KG1 (cell line): ENCODE measurements at places on chromosomes 6 and 20.
A peak's percentile ranks its signal among the peaks of the same experiment; 100 is the strongest.

DNA sequence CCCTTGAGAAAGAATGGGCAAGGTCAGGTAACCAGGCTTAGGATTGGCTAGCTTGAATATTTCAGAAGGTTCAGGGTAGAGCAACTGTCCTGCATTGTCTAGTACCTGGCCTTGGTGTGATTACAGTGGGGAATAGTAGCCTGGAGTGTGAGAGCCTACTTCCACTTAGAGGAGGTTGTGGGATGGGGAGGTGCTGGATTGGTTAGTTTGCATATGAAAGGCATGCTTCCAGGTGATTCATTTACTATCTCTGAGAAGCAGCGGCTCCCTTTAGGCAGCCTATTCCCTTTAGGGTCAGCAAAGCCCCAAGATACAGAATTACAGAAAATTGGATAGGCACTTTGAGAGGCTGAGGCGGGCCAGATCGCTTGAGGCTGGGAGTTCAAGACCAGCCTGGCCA is 25.0 kb upstream of the SCGN start:
- no peak for DNase-seq

DNA sequence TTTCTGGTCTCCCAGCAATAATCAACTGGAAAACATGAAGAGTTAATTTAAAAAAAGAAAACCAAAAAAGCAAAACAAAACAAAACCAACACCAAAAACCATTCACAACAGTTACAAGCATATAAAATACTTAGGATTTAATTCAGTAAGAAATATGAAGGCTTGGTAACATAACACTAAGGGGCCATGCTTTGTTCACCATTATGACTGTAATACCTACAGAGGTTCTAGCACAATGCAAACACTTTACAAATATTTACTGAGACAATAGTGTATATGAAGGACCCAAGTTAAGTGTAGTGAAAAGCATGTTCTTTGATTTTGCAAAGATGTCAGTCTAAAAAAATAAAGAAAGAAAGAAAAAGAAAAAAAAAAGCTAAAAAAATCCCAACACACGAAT is 109.8 kb upstream of the EMILIN3 start:
- no peak for DNase-seq

DNA sequence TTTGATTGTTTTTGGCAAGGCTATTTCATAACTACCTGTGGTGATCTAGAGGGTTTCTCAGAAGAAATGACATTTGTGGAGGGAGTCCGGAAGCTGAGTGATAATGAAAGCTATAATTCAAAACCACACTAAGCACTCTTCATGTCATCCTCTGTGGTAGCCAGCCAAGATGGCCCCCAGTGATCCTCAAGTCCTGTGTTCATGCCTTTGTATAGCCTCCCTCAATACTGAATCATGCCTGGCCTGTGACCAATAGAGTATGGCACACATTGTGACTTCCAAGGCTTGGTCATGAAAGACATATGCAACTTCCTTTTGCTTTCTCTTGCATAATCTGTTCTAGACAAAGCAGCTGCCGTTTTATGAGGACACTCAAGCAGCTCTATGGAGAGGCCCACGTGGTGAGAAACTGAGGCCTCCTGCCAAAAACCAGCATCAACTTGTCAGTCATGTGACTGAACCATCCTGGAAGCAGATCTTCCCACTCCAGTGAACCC is 12.8 kb upstream of the DNAAF9 start:
- DNase-seq = peak; percentile 34

DNA sequence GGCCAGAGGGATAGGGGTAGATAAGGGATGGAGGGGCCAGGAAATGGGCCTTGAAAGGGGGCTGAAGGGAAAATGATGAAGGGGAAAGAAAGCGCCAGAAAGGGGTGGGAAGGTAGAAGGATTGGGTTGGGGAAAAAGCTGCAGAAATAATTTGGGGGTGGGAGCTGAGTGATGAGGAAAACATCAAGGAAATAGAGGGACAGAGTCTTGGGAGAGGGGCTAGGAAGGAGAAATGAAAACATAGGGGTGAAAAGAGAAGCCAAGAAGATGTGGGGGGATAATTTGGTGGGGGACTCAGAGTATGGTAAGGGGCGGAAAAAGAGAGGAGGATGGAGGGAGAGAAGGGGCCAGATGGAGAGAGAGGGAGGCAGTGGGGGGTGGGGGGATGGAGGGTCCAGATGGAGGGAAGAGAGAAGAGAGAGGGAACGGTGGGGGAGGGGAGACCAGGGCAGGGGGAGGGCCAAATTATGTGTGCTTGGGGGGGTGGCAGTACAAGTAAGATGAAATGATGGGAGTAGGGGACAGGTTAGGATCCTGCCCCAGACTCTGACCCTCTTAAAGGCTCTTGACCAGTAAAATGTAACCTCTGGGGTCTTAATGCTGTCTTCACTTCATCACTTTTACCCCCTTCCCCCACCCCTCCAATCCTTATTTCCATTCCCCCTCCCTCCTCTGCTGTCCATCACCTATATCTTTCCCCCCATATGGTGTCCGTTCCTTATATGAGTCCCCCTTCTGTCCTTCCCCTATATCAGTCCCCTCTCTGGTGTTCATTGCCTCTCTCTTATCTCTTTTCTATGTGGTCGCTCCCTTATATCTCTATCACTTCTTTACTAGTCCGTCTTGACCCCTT is 852 bp downstream of the SYNGAP1 start:
- DNase-seq = no peak

GRCh38 chr6:54730767-54731630 is 115.6 kb upstream of the FAM83B start:
- no peak for DNase-seq

GRCh38 chr20:63315731-63316491 is 22.9 kb downstream of the COL20A1 start:
- DNase-seq = no peak

- DNase-seq = peak; percentile 40
These were observed 9.9 kb downstream of the CYP21A2 start for GRCh38 chr6:32047855-32048766.

DNA sequence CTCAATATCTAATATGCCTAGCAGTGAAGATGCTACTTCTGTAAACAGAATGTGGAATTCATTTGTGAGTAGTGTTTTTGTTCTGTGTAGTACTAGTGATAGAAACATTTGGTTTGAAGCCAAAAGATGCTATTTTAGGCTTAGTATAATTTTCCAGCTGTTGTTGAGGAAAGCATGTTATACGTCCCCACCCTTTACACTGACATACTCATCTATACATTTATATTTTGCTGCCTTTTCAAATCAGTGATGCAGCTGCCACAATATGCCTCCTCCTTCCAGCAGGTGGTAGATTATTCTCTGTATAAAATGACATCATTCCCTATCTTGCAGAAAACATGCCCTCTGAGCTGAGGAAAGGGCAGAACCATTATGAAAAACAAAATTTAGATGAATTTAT is 1217.6 kb upstream of the GJE1 start:
- no peak for DNase-seq

GRCh38 chr20:52130406-52130805 is 61.2 kb downstream of the ZFP64 start:
- no peak for DNase-seq

DNA sequence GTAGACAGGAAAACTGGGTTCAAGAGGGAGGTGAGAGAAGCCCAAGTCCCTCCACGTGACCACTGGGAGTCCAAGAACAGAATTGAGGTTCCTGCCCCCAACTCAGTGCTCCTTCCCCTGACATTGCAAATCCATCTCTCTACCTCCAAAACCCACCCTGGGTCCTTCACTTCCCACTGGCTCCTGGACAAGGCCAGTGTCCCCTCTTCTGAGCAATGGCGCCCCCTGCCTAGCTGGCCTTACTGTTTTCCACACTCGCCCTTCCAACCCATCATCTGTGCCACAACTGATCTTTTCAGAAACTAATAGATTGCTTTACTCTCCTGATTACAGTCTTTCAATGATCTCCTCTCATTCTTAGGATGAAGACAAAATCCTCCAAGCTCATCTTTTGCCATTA is 200.3 kb downstream of the ANKRD60 start:
- DNase-seq = no peak

DNA sequence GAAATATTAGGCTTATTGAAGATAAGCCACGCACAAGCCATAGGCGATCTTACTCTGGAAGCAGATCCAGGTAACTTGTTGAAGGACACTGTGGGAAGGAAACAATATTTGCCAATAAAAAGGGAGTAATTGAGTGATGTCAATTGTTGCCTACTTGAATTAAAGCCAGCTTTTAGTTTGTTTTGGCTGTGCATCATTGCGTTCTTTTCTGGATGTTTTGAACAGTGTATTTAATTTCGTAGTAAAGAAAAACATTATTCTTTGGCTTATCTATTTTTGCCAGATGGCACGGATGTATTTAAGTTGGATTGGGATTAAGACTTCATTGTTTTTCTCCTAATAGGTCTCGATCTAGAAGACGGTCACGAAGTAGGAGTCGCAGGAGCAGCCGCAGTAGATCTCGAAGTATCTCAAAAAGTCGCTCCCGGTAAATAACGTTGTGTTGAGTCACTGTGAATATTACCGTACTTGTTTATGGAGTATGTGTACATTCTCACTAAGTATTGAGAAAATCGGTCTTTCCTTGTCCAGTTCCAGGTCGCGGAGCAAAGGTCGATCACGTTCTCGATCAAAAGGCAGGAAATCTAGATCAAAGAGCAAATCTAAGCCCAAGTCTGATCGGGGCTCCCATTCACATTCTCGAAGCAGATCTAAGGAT is 2.6 kb downstream of the SRSF6 start:
- DNase-seq = no peak

GRCh38 chr6:10692965-10693538 is 1.4 kb downstream of the C6orf52 start:
- no peak for DNase-seq

- no peak for DNase-seq
These were observed 275.5 kb downstream of the ZFAND3 start for GRCh38 chr6:38095054-38095453.

DNA sequence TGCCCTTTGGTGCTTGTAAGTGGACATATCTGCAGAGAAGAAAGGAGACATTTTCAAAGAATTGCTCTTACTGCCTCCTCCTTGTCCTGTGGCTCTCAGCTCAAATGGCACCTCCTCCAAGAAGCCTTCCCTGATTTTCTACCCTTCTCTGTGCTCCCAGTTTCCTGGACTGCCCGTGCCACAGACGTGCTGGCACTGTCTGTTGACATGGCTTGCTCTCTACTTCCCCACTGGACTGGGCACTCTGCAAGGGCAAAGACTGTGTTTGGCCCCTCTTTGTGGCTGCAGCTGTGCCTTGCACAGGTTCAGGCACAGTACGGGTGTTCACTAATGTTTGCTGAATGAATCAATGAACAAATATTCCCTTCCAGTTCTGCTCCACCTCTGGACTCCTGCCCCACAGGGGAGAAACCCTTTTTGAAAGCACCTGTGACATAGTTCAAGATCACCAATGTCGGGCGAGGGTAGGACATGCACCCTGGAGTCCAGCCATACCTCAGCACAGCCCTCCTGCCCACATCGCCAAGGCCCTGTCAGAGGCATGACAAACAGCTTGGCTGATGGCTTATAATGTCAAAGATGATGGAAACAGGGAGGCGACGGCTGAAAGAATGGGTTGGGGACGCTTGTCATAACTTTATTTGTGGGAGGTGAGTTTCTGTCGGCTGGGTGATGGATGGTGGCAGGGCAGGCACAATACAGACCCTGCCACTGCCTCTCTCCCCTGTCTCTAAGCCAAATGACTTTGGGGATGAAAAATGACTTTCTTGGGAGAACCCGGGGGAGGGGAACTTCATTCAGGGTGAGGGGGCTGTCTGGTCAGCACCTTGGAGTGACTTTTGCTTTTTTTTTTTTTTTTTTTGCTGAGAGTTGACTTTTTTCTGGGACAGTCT is 15.6 kb upstream of the CTNNBL1 start:
- DNase-seq = no peak

GRCh38 chr6:54681987-54682386 is 164.6 kb upstream of the FAM83B start:
- DNase-seq = no peak

DNA sequence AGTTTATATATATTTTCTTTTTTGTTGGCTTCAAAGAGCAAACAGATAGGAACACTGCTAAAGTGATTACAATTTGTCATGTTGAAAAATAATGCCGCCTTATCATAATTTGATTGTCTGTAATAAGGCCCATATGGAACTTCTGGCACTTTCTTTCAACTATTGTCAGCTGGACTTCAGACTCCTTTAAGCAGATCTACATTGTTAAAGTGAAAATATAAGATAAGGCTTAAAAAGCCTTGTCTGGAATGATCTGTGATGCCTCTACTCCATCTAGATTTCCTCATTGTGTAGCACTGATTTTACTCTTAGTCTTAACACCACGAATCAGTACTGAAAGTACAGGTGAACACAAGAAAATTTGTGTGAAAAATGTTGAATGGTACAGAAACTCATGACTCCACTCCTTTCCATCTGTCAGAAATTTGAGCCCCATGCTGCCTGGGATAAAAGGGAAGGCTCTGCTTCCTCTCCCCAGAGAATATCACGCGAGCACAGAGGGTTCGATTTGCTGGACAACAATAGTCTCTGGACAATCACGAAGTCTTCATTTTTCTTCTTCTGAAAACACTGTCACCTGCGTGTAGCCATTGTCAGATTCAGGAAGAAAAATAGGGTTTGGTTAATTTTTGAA is 56.0 kb downstream of the BCAS1 start:
- DNase-seq = no peak
